SJSA1 (cell line): ENCODE measurements at places on chromosomes 7 and 10.

GRCh38 chr10:117350909-117351308 lies 24.3 kb downstream of the PDZD8 start:
- DNase-seq: no peak

GRCh38 chr7:27553273-27553672 lies 109.4 kb downstream of the HIBADH start:
- DNase-seq: no peak

DNA sequence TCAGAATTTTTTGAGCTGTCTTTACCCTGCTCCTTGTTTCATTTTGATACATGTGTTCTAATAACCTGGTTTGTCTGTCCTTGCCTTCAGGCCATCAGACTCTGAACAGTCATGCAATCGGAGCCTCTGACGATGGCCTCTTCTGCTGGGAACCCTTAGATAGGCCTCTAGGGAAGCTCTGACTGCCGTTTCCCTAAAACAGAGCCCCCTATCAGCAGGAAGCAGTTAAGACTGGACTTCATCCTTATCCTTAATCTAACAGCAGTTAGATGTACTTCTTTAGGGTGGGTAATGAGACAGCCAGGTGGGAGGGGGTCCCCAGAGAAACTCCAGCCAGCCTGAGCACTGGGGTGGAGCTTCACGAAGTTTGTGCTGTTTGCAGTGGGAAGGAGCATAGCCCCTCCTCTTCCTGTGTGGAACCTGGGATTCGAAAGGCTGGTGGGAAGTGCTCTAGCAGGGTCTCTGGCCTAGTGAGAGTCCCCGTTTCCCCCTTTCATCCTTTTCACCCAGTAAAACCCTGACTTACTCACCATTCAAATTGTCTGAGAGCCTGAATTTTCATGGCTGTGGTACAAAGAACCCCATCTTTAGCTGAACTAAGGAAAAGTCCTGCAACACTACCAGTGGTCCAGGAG lies 28.4 kb upstream of the SORCS3 start:
- DNase-seq: no peak

- DNase-seq: no peak
Measured at GRCh38 chr10:112195224-112195623, 11.7 kb upstream of the GPAM start.

DNA sequence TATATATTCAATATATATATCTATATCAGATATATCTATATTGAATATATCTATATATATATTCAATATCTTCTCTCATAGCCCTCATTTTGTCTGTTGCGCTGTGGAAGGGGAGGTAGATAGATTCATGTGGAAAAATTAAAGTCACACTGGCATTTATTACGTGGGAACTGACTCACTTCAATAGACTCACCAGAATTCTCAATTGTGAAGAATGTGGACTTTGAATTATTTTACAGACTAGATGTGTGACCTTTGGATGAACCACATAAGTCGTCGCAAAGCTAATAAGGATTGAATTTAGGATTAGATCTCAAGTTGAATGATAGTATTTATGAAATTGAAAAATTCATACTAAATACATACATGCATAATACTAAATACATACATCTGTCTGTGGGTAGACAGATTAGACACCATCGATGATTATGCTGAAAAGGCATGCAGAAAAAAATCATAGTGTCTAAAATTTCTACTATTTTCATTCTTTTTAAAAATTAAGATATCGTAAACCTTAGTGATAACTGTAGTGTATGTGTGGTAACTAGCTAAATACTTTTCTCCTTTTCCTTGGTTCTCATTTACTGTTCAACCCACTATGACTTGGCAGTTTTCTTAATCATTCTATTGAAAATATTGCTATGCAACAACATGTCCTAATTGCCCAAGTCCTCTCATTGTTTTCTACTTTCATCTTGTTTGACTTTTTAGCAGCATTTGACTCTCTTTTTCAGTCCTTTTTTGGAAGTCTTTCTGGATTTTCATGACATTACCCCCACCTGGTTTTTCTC lies 61.8 kb upstream of the A1CF start:
- no peak for DNase-seq

GRCh38 chr10:27626890-27627289 lies 118.7 kb downstream of the MKX start:
- DNase-seq: no peak

- peak; percentile 30 for DNase-seq
Measured at GRCh38 chr7:150847536-150847935, 4.8 kb upstream of the AOC1 start.

- DNase-seq: no peak
Measured at GRCh38 chr7:105731042-105731441, 145.4 kb downstream of the ATXN7L1 start.

DNA sequence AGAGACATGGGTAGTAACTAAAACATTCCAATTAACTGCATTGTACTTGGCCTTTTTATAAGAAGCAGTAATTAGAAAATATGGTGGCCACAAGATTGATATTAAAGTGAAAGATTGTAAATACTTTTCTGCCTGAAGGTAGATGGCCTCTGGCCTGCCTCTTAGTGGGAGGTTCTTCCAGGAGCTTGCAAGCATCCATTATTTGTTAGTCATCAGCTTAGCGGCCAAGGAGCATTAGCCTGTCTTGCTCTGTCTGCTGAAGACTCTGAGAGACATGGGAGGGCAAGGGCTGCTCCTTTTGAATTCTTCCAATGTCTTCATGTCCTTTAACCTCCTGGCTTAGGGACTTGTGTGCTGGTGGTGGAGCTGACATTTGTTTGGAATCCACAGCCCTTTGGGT lies 80.4 kb downstream of the TCF7L2 start:
- DNase-seq: peak; percentile 42
